Caki2 (cell line): ENCODE measurements at places on chromosomes 6 and 20. TPM values are rescaled to one million over a fixed set of nuclear protein-coding genes. Genes with fewer than 3 reads are reported as not detected.
A peak's percentile ranks its signal among the peaks of the same experiment; 100 is the strongest.

Gene BPIFB4
- not detected in 2 replicates for total RNA-seq

Gene TREML2
- total RNA-seq, result not detected in 2 replicates

Gene SSTR4
- total RNA-seq, result not detected in 2 replicates

Gene TMEM244
- total RNA-seq, result not detected in 2 replicates

Gene ME1
- total RNA-seq, result 14.2 and 15.0 TPM in 2 replicates

Gene TSHZ2
- 0.23 and 4.1 TPM in 2 replicates for total RNA-seq

Gene GHRH
- not detected in 2 replicates for total RNA-seq

Gene DYNLT2
- 0.54 and 0.81 TPM in 2 replicates for total RNA-seq

DNA sequence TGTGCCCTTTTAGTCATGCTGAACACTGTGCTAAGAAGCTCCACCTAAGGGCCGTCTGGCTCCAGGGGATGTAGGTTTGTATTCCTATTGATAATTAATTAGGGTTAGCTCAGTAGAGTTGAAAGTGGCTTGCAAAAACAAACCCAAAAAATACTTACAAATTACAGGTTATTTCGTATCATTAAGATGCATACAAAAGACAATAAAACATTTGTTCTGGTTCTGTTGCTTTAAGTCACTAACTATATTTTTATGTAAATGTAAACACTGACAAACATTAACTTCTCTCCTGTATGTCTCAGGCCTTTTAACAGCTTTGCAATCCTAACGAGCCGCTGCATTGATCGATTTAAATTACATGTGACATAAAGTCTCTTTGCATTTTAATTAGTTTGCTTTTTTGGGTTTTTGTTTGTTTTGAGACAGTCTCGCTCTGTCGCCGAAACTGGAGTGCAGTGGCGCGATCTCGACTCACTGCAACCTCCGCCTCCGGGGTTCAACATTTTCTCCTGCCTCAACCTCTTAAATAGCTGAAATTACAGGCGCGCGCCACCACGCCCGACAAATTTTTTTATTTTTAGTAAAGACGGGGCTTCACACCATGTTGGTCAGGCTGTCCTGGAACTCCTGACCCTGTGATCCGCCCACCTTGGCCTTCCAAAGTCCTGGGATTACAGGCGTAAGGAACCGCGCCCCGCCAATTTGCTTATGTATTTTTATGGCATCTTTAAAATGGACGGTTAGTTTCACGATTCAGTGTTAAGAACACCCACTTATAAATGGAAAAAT lies 110.9 kb downstream of the HFE start:
- DNase-seq, result peak; percentile 62

DNA sequence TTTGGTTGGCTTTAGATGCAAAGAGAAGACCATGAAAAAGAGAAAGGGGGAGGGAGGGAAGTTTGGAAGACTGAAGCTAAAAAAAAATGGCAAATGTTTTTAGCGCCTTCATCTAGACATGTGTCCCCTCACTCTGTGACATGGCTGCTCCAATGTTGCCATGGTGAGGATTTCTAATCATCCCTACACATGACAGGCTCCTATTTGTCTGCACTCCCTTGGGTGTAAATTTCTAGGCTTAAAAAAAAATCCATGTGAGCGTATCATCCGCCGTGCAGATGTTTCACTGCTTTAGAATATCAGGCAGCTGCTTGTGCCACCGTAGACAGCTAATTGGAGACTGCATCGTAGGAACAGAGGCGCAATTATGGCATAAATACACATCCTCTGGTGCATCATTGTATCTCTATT lies 761.1 kb upstream of the MMS22L start:
- no peak for DNase-seq

DNA sequence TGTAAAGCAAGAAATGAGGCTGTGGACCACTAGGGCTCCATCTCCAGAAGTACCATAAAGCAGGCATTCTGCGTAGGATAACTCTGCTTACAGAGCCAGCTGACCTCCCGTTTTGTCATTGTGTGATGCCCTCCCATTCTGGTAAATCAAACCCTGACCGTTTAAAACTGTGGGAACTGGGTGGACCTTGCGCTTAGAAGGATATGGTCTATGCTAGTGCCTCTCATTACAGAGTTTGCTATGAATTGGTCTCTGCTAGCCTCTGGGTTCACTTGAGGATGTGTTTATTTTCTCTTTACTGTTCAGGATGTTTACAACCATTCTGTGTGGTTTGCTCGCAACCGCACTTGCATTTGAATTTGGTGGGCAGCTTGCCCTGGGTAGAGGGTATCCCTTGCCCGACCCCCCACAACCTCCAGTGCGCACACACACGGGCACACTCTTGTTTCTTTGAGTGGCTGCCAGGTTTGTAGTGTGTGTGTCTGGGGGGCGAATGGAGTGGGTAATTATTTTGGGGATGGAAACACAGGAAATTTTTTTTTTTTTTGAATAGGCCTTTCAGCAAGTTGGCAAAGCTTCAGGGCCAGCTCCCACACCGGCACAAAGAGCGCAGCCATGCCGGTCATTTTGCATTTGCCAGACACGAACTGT lies 198.3 kb downstream of the JARID2 start:
- DNase-seq, result no peak

DNA sequence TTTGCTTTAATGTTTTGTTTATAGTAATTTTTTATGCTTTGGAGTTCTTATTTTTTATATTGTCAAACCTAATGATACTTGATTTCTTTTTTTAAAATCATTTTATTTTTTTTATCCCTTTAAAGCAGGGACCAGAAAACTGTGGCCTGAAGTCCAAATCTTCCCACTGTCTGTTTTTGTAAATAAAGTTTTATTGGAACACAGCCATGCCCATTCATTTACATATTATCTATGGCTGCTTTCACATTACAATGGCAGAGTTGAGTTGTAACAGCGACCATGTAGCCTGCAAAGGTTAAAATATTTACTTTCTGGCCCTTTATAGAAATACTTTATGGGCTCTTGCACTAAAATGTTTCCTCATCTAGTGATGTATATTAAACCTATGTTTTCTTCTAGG lies 42.3 kb downstream of the PPP1R16B start:
- DNase-seq, result no peak

- DNase-seq, result no peak
Observed at GRCh38 chr6:100785982-100786381, 95.1 kb downstream of the ASCC3 start.

DNA sequence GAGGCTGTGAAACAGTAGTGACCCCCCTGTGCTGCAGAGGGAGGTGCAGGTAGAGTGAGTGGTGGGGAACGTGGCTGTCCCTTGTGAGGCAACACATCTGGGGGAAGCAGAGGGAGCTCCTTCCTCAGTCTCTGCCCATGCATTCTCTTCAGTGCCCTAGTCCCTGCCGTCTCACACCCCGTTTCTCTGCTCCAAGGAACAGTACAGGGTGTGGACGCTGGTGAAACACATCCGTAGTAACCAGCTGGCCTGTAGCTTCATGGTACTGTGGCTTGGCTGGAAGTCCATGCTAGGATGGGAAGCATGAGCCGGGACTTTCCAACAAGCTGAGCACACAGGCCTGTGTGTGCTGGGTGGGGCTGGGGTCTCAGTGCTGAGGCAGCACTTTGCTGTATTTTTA lies 25.4 kb upstream of the CST3 start:
- DNase-seq, result no peak

- DNase-seq, result peak; percentile 27
Observed at GRCh38 chr6:105824732-105825131, 261.4 kb upstream of the PRDM1 start.

DNA sequence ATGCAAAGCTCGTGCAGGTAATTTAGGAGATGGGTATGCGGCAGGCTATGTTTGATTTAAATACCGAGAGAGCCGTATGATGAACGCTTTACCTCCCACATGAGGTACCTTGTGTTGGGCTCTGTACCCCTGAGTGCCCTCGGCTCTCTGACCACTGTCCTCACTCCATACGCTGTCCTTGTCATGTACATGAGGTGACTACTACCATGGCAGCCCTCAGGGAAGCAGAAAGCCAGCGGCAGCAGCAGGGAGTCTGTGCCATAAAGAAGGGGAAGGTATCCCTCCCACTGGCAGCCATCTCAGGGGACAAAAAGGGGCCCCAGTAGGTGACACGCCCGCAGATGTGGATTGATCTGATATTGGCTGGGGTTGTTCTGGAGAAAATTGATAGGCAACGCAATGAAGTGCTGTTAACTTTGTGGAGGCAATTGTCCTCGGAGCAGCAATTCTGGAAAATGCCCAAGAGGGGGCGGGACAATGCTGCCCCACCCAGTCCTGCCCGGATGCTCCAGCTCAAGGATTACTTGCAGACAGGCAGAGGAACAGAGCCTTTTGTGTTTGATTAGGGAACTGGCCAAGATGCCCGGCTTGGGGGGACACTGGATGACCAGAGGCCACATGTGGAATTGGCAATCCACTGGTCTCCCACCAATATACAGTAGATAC lies 38.0 kb upstream of the HSF2 start:
- no peak for DNase-seq

DNA sequence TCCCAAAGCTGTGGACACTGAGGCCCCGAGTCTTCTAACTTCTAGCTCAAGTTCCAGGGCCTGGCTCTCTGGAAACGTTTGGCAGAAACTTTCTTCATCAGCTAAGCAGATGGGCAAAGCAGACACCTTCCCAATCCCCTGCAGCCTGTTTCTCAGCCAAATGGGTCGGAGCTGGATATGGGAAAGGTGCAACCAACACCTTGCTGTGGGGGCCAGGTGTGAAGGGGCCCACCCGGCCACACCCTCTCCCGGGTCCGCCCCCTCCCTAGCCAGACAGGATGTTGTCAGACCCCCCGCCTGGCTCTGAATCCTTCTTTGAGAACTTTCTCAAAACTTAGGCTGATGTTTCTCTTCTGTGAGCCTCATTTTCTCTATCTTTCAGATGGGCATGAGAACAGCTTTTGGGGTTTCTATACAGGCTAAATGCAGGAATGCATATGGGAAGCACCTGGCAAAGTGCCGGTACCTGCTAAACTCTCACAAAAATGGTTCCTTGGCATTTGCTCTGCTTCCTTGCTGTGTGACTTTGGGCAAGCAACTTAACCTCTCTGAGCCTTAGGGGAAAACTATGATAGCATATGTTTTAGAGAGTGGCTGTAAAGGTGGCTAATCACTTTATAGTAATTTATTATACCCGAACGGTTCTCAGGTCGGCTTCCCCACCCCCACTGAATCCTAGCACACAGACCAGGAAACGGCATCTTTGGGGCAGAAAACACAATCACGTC lies 1.8 kb downstream of the SNAI1 start:
- DNase-seq, result no peak

DNA sequence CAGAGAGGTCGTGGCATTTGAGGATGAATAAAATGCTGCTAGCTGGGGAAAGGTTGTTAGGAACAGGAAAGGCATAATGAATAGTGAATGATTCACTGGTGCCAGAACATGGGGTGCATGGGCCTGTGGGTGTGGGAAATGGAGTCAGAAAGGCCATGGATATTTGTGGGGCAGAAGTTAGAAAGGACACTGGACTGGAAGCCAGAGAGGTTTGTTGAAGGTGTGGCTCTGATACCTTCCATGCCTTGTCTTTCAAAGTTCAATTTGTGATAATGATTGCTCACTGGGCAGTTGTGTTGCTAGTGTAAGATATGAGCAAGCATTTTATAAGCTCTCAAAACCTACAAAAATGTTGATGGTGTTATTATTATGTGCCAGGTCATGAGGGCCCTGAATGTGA lies 32.7 kb downstream of the LRRC1 start:
- no peak for DNase-seq

- DNase-seq, result no peak
Observed at GRCh38 chr6:166259296-166259977, 48.8 kb downstream of the PRR18 start.

- DNase-seq, result no peak
Observed at GRCh38 chr6:14200047-14200446, 82.5 kb downstream of the CD83 start.
